HL-60 (cell line): ENCODE measurements at places on chromosomes 5 and 9.

DNA sequence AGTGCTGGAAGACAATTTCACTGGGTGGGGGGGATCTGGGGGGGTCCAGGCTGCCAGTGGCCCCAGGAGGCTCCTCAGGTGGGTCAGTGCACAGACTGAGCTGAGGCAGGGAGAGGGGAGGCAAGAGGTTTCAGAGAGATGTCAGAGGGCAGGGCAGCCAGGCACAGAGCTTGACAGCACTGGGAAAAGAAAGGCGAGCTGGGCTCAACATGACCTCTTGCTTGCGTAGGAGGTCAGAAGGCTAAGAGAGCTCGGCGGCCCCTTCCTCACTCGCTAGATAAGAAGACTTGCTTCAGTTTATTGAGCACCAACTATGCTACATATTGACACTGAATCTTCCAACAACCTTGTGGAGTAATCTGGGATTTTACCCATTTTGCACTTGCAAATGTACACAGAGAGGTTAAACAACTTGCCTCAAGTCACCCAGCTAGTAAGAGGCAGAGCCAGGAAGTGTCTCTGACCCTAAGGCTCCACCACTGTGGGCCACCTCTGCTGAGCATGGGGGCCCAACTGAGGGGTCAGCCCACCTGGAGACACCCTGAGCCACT, 3.5 kb downstream of the PDLIM7 start:
- DNase-seq, result no peak

DNA sequence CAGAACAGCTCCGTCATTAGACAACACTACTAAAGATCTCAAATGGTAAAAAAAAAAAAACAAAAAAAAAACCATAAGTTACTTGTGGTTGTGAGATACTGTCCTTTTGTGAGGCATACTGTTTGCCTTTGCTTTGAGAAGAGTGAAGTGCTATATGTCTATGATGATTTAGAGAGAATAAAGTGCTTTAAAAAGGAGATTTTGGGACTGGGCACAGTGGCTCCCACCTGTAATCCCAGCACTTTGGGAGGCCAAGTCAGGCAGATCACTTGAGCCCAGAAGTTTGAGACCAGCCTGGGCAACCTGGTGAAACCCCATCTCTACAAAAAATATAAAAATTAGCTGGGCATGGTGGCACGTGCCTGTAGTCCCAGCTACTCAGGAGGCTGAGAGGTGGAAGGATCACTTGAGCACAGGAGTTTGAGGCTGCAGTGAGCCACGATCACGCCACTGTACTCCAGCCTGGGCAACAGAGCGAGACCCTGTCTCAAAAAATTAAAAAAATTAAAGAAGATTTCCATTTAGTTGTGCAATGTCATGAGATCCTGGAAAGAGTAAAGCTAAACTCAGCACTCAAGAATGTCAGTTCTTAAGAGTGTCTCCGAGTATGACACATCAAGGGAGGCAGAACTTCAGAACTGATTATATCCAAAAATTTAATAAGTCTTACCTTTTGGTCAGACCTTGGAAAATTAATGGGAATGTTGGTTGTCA, 87.3 kb downstream of the PRDM6 start:
- no peak for DNase-seq

DNA sequence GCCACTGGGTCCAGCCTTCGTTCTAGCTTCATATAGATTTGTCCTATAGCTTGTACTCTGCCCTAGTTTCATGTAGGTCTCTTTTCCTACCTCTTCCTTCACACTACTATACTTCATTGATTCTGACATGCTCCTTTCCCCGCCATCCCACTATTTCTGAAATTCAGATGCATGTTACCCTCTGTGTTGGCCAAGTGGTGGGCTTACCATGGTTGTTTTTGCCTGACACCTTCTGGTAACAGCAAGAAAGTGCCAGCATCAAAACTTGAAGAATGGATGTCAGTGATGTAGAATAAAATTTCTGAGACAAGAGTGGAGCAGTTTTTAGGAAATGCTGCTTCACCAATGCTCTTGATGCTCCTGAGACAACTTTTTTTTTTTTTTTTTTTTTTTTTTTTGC, 19.5 kb upstream of the SERINC5 start:
- no peak for DNase-seq

- no peak for DNase-seq
Observed at GRCh38 chr9:4803670-4804530, 11.2 kb downstream of the RCL1 start.

DNA sequence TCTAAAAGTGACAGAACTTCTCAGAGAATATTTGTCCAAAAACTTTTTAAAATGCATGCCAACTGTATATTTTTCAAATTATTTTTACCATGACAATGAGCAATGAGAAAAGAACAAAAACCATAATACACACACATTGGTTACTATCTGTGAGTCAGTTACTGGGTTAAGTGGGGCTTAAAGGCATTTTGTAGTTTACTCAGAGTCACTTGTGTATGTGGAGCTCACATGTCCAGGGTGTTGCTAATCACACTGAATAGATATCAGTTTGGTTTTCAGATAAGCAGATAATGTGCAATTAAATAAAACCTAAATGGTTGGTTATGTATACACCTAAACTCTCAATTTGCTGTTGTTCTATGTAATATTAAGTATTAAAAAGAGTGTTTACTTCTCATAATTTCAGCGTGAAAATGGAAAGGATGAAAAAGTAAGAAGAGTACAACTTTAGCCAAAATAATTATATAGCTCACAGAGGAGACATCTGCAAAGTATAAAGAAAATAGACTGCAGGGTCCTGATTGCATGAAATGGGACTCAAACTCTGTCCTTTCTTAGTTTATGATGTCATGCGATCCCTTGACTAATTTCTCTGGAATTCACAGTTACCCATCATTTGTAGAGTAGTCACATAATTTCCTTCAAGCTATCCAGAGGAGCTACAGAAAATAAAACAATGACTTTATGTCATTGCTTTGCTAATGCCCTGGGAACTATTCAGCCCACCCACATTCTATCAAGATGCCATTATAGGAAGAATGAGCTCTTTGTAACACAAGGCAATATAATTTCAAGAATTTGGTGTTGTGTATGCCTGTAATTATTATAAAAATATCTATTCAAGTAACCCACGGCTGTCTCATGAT, 388.0 kb upstream of the ZNF608 start:
- no peak for DNase-seq

DNA sequence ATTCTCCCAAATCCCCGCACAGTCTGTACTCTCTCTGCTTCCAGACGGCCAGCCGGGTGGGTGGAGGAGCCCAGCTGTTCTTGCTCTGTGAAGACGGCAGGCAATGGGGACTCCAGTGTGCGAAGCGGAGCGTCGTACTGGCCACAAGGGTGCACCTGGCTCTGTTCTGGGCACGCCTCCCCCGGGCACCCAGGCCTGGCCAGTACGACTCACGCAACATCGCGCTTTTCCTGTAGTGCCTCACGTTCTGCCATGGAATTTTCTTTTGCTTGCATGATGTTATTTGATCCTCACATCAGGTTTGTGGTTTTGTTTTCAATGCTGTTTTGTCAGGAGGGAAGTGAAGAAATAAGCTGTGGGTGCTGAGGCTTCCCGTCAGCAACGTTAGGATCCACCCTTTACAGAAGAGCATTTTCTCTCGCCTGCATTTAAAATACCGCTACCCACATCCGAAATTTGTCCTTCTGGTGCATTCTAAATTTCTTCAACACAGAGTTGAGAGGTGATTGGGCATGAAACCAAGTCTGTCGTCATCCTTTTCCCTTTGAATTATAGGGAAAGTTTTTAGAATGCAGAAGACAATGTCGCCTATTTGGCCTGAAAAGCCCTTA, 311.7 kb downstream of the TRIM36 start:
- peak; percentile 89 for DNase-seq

DNA sequence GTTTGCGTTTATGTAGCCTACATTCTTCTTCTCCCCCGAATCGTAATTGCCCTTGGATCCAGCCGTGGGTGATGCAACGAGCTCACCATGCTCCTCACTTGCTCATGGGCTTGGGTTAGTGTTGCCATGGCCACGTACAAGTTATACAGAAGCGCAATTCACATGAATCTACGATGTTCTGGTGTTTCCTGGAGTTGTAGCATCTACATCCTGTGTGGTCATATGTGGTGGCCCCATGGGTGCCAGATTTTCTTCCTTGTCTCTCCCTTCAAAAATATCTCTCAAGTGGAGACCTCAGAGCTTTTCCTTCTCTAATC, 115.3 kb downstream of the TLE4 start:
- no peak for DNase-seq

GRCh38 chr5:158198636-158199035, 339.7 kb upstream of the CLINT1 start:
- no peak for DNase-seq

DNA sequence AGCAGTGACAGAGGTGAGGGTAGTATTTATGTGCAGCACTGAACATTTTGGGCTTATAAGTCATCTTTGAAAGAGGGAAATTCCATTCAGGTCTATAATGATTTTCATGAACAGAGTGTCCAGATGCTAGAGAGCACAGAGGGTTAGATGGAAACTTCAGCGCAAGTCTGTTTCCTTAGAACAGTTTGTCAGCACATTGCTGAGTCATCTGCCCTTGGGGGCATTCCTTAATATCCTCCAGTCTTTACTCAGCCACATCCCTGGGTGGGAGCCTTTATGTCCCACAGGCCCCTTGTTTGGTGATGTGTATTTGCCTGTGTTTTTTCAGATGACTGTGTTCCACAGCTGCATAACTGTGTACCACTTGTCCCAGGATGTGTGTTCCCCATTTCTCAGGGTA, 138.5 kb upstream of the S1PR3 start:
- DNase-seq, result no peak

DNA sequence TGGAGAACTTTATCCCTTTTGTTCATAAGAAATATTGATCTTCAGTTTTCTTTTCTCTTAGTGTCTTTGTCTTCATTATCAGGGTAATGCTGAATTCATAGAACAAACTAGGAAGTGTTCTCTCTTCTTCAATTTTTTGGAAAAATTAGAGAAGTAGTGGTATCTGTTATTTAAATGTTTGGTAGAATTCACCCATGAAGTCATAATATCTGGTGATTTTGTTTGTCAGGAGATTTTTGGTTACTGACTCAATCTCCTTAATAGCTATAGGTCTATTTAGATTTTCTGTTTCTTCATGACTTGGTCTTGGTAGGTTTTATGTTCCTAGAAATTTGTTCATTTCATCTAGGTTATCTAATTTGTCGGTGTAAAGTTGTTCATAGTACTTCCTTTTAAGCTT, 45.4 kb upstream of the STARD4 start:
- no peak for DNase-seq

GRCh38 chr9:87513161-87513560, 15.5 kb downstream of the DAPK1 start:
- no peak for DNase-seq

GRCh38 chr5:142770650-142771609, 753 bp downstream of the ARHGAP26 start:
- DNase-seq, result peak; percentile 58

- no peak for DNase-seq
Observed at GRCh38 chr5:132802044-132802684, 10.9 kb upstream of the SOWAHA start.

- no peak for DNase-seq
Observed at GRCh38 chr9:113634596-113635515, 171.3 kb downstream of the RGS3 start.

DNA sequence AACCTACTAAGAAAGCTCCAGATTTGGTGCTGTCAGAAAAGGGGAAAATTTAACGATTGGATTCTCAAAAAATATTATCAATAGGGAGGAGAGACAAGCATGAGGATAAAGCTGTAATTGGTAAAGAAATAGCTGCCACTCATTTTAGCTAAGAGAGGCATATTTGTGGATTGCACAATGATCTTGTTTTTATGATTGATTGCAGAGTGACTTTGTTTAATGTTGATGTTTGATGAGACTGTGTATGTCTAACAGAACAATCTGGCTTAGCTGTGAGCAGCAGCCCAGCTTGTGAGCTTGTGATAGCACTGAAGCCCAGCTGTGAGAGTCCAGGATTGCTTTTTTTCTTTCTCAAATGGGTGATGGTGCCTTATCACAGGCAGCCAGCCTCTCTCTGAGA, 56.4 kb downstream of the ZNF883 start:
- no peak for DNase-seq

DNA sequence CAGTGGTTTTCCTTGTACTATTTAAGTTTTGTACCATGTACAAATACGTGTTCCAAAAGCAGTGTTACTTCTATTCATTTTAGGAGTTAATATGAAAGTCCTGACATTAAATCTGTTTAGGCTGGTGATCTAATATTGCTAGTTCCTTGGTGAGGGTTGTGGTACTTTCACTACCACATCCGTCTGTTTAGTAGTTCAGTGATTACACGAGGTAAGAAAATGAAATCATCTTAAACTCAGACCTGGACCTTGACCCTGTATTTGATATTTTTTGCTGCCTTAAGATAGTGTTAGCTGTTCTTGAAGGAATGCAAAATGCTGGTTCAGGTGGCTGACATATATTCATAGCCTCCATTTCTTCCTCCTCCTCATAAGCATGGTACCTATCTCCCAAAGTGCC, 50.3 kb downstream of the MTAP start:
- DNase-seq, result no peak

GRCh38 chr5:66358741-66359140, 214.6 kb downstream of the SREK1 start:
- no peak for DNase-seq

- DNase-seq, result no peak
Observed at GRCh38 chr9:17090041-17090440, 44.8 kb upstream of the CNTLN start.

- no peak for DNase-seq
Observed at GRCh38 chr5:33981408-33982162, 2.9 kb downstream of the SLC45A2 start.
